ENCODE measurements at places on chromosomes 3 and 15. TPM values are rescaled to one million over a fixed set of nuclear protein-coding genes. Genes with fewer than 3 reads are reported as not detected.
A peak's percentile ranks its signal among the peaks of the same experiment; 100 is the strongest.

GRCh38 chr15:42591238-42591934 lies 16.0 kb downstream of the STARD9 start:
- no peaks in the 10 kb centered on the region for H3K27me3 ChIP-seq
- no peaks in the 10 kb centered on the region for H3K4me1 ChIP-seq
- H3K4me3 ChIP-seq, result no peak overlapping the region
- H3K36me3 ChIP-seq, result peaks cover 7% of the 10 kb centered on the region
- DNase-seq, result no peak
- H3K27ac ChIP-seq, result peak overlapping the region; percentile 50

DNA sequence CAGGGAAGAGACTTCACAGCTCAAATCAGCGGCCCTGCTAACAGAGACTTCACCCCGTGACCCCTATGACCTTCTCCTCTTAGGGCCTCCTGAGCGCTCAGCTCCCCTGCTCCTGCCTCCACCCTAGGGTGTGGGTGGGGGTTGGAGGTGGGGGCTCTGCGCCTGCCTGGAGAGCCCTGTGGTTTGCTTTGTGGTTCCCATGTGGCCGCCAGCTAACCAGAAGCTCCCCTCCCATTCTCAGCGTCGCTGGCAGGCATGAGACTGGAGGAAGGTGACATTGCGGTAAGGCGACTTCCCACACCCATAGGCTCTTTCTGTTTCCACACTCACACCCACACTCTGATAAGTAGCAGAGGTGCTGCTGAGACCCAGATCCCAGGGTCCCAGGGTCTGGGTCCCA lies 27.6 kb downstream of the XYLB start:
- H3K27me3 ChIP-seq, result no peaks in the 10 kb centered on the region
- no peak overlapping the region for H3K27ac ChIP-seq
- no peak for DNase-seq
- no peaks in the 10 kb centered on the region for H3K4me1 ChIP-seq

- DNase-seq, result no peak
- no peaks in the 10 kb centered on the region for H3K4me1 ChIP-seq
- no peaks in the 10 kb centered on the region for H3K36me3 ChIP-seq
- no peak overlapping the region for H3K4me3 ChIP-seq
Measured at GRCh38 chr3:189324538-189325138, 152.9 kb downstream of the TPRG1 start.

DNA sequence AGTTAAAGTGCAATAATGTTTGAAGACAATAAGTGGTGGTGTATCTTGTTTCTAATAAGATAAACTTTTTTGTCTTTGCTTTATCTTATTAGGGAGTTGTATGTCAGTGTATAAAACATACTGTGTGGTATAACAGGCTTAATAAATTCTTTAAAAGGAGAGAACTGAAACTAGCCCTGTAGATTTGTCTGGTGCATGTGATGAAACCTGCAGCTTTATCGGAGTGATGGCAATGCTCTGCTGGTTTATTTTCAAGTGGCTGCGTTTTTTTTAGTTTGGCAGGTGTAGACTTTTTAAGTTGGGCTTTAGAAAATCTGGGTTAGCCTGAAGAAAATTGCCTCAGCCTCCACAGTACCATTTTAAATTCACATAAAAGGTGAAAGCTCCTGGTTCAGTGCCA lies 2.7 kb downstream of the RPL15 start:
- H3K4me1 ChIP-seq, result peaks cover 47% of the 10 kb centered on the region
- H3K36me3 ChIP-seq, result peaks cover 4% of the 10 kb centered on the region
- no peak overlapping the region for H3K27ac ChIP-seq

DNA sequence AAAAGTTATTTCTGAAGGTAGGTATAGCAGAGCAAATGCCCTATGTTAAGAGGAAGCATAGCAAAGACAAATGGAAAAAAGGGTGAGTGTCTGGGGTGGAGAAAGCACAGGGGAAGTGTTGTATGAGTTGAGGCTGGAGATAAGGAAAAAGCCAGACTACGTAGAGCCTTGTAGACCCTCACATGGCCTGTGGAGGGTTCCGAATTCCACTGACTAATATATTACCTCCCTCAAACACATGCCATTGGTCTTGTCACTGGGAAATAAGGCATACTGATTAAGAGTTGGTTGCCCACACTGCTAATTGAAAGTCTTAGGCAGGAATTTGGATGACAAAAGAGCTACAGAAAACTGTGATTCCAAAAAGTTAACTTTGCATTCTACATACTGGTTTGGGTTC lies 65.2 kb downstream of the TRAT1 start:
- no peaks in the 10 kb centered on the region for H3K36me3 ChIP-seq
- no peak for DNase-seq
- no peaks in the 10 kb centered on the region for H3K27me3 ChIP-seq
- no peak overlapping the region for H3K4me3 ChIP-seq
- H3K27ac ChIP-seq, result no peak overlapping the region

- DNase-seq, result no peak
- no peaks in the 10 kb centered on the region for H3K36me3 ChIP-seq
- H3K4me1 ChIP-seq, result no peaks in the 10 kb centered on the region
- H3K27ac ChIP-seq, result no peak overlapping the region
- H3K27me3 ChIP-seq, result no peaks in the 10 kb centered on the region
Measured at GRCh38 chr3:78908236-78908635, 859.6 kb downstream of the ROBO1 start.

DNA sequence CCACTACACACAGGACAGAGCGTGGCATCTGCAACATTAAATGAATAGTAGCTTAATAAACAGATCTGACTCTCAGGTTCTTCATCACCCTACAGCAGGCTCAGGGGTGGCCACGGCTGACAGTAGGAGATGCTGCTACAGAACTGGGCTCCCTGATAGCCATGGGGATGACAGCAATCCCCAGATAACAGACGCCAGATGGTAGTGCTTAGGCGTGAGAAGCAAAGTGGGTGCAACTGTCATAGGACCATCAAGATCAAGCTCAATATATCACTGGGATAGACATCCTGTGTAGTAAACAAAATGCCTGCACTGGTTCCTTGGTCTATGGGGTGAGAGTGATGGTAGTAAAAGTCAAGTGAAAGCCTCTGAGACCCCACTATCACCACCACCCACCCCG lies 2.6 kb upstream of the TPRA1 start:
- H3K4me1 ChIP-seq, result peaks cover 23% of the 10 kb centered on the region
- H3K36me3 ChIP-seq, result no peaks in the 10 kb centered on the region
- no peak overlapping the region for H3K4me3 ChIP-seq
- no peaks in the 10 kb centered on the region for H3K27me3 ChIP-seq
- no peak overlapping the region for H3K27ac ChIP-seq
- DNase-seq, result no peak

- H3K36me3 ChIP-seq, result no peaks in the 10 kb centered on the region
- no peaks in the 10 kb centered on the region for H3K4me1 ChIP-seq
- no peak for DNase-seq
Measured at GRCh38 chr3:172751175-172751704, 714 bp downstream of the ECT2 start.

DNA sequence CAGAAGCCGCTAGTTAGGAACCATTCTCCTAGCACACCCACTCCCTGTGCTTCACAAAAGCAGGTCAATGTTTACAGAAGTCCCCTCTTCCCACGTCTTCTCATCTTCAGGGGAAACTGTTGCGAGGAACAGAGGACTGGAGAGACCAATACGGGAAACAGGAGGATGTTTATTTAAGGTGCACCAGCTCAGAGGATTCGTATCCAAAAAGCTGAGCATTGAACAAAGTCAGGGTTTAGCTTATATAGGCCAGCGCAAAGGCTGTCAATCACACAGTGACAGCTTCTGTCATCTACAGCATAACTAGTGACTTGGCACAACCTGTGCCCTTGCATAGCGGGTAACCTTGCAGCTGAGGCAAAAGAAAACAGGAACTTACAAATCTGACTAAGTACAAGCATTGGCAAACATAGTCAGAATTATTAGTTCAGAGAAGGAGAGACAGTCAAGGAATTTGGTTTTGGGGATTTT lies 61.3 kb downstream of the ZDHHC19 start:
- no peaks in the 10 kb centered on the region for H3K27me3 ChIP-seq
- no peak overlapping the region for H3K27ac ChIP-seq
- H3K4me3 ChIP-seq, result no peak overlapping the region
- H3K4me1 ChIP-seq, result no peaks in the 10 kb centered on the region
- no peak for DNase-seq

- no peak overlapping the region for H3K4me3 ChIP-seq
- no peak overlapping the region for H3K27ac ChIP-seq
- H3K36me3 ChIP-seq, result no peaks in the 10 kb centered on the region
- no peaks in the 10 kb centered on the region for H3K27me3 ChIP-seq
- H3K4me1 ChIP-seq, result no peaks in the 10 kb centered on the region
Measured at GRCh38 chr3:10438902-10439610, 66.3 kb downstream of the ATP2B2 start.

DNA sequence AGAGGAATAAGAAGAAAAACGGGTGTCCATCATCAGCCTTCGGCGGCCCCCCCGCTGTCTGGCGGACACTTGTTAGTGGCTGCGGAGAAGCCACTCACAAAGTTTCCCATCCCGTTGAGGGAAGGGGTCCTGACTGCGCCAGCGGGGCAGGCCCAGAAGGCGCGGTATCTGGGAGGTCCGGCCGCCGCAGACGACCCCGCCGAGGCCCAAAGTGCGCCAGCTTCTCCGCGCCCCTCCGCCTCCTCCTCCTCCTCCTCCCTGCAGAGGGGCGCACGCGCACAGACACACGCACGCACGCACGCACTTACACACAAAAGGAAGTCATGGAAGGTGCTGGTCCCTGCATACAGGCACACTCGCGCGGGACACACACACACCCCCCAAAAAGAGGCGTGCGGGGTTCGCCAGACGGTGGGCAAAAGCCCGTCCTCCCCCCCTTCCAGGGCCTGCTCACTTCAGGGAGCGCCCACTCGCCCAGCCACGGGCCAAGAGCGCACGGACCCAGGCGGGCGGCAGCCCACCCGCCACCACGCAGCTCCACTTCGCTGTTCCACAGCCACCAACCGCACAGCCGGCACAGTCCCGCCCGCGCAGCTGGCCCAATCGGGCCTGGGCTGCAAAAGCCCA lies 18.0 kb downstream of the ZNF148 start:
- DNase-seq, result no peak
- H3K27me3 ChIP-seq, result no peaks in the 10 kb centered on the region
- peak overlapping the region; percentile 67 for H3K27ac ChIP-seq
- peak overlapping the region; percentile 56 for H3K4me3 ChIP-seq
- H3K36me3 ChIP-seq, result no peaks in the 10 kb centered on the region

GRCh38 chr3:197204736-197205135 lies 93.7 kb downstream of the DLG1 start:
- no peak overlapping the region for H3K4me3 ChIP-seq
- peaks cover 35% of the 10 kb centered on the region for H3K4me1 ChIP-seq
- no peak for DNase-seq
- no peaks in the 10 kb centered on the region for H3K27me3 ChIP-seq

DNA sequence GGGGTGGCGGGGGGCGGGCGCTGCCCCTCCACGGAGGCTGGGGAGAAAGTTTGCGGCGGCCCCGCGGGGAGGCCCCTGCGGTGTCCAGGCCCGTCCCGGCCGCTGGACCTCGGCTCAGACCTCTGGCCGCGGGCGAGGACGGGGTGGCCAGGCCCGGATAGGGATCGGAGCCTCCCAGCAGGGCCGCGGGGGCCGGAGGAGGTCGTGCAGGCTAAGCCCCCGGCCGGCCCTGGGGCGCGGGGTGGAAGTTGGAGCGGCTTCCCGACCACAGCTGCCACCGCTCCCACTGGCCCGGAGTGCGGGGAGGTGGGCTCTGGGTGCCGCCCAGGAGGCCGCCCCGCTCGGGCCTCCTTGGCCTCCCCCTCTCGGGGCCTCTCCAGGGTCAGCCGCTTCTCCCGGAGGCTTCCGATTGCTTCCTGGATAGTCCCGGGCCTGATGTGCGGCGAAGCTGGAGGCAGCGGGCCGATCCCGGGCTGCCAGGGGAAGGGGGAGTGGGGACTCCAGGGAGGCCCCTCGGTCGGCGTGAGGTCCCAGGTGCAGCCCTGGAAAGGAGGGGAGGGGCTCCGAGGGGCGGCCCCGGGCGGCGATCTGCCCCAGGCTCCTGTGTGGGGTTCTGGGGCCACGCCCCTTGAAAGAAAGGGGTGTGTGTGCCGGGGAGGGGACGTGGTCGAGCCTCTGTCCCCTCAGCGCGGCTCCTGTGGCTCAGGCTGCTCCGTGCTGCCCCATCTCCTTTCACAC lies 907 bp downstream of the PLXNA1 start:
- H3K4me1 ChIP-seq, result no peaks in the 10 kb centered on the region
- peak overlapping the region; percentile 69 for H3K4me3 ChIP-seq
- peaks cover 8% of the 10 kb centered on the region for H3K36me3 ChIP-seq
- no peaks in the 10 kb centered on the region for H3K27me3 ChIP-seq
- peak overlapping the region; percentile 71 for H3K27ac ChIP-seq

DNA sequence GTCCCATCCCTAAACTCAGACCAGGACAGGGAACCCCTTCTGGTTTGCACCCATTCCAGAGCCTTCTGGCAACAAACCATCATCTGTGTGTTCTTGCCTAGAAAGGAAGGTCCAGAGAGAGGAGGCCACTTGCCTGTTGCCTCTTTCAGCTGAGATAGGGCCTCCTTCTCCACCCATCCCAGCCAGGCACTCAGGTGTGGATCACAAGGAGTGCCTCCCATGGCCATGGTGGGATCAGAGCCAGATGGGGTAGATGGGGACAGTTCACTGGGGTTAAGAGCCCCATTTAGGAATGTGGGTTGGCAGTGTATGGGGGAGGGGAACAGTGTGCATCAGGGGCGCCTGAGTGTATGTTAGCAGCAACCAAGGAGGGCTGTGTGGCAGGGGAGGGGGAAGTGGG lies 8.9 kb upstream of the CTDSPL start:
- DNase-seq, result no peak
- H3K27me3 ChIP-seq, result no peaks in the 10 kb centered on the region
- H3K4me1 ChIP-seq, result peaks cover 9% of the 10 kb centered on the region
- H3K36me3 ChIP-seq, result no peaks in the 10 kb centered on the region

DNA sequence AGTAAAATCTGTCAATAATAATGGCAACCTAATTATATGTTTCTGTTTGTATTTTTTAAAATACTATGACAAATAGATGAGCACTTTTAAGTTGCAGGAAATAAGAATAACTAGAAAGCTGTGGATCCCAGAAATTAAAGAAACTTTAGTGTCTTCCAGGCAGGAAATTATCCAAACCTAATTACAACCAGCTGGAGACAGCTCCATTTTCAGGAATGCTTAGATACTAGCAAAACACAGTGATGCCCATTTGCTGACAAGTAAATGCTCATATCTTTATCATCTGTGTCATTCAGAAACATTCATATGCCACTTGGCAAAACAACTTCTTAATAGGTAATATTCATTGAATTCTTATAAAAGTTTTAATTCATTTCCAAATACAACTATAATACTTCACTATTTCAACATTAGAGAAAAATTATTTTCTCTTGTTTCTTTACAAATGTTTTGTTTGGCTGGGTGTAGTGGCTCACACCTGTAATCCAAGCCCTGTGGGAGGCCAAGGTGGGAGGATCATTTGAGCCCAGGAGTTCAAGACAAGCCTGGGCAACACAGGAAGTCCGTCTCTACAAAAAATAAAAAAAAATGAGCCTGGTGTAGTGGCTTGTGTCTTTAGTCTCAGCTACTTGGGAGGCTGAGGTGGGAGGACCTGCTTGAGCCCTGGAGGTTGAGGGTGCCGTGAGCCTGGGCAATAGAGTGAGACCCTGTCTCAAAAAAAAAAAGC lies 169.1 kb upstream of the TSPAN3 start:
- no peaks in the 10 kb centered on the region for H3K36me3 ChIP-seq
- H3K4me1 ChIP-seq, result no peaks in the 10 kb centered on the region
- no peak overlapping the region for H3K27ac ChIP-seq
- H3K4me3 ChIP-seq, result no peak overlapping the region
- H3K27me3 ChIP-seq, result no peaks in the 10 kb centered on the region

RETNLB gene
- not detected for total RNA-seq

SLC15A2 gene
- total RNA-seq, result 13.2 TPM

MELTF gene
- 3.3 TPM for total RNA-seq

BBS4 gene
- total RNA-seq, result 28.4 TPM

ANKDD1A gene
- total RNA-seq, result 23.6 TPM

PLA2G4D gene
- total RNA-seq, result not detected

CXCR6 gene
- total RNA-seq, result 2.7 TPM

PIGZ gene
- 14.9 TPM for total RNA-seq

LRRC49 gene
- 10.0 TPM for total RNA-seq

NLGN1 gene
- 27.4 TPM for total RNA-seq
